ENCODE measurements at places on chromosomes 4 and X. TPM values are rescaled to one million over a fixed set of nuclear protein-coding genes. Genes with fewer than 3 reads are reported as not detected.
A peak's percentile ranks its signal among the peaks of the same experiment; 100 is the strongest.

- DNase-seq: no peak
Observed at GRCh38 chr4:32574803-32575202, 1854.6 kb downstream of the PCDH7 start.

DNA sequence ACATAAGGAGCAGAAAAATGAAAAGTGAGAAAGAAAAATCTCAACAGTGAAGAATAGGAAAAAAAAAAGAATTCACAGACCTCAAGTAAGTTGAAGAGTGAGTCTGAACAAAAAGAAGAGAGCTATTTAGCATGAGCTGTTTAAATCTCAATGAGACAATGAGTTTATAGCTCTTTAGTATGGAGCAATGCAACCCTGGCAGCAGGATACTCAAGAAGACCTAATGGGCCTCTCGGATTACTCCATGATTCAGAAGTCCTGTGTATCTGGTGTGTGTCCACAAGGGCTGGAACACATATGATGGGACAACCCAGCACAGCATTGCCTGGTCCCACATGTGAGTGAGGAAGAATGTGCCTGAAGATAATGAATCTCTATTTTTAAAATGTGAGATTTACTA is 563.1 kb upstream of the INTU start:
- no peak for DNase-seq

DNA sequence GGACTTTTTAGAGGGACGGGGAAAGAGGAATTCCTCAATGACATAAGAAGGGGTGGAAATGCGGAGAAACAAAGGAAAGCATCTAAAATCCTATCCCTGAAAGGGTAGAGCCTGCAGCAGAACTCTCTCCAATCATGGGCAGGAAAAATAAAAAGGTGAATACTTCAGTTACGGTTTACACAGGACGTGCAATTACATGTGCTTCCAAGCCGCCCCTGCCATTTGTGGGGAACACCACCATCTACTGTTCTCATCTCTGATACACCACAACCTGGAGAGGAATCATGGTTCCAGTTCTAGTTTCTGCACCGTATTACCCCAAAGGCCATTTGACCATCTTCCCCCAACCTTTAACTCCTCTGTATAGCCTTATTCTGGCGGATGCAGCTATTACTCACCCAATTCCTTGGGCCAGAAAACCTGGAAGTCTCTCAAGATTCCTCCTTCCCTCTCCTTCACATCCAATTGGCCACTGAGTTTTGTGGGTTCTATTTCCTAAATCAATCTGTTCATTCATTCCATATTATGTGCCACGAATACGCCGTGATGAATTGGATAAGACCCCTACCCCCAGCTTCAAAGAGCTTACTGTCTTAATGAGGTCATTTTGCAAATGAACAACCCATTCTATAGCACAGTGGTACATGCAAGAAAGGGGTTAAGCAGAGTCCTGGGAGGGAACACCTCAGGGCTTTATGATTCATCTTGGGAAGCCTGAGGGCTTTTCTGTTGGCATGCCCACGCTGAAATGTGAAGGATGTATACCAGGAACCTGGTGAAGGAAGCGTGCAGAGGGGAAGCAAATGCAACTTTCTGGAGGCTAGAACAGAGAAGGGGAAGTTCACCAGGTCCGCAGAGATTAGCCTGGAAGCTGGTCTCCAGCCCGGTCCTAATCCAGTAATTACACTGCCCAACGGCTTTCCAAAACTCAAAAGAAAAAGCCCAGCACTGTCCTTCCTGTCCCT is 1.4 kb upstream of the MSL3 start:
- DNase-seq: no peak

DNA sequence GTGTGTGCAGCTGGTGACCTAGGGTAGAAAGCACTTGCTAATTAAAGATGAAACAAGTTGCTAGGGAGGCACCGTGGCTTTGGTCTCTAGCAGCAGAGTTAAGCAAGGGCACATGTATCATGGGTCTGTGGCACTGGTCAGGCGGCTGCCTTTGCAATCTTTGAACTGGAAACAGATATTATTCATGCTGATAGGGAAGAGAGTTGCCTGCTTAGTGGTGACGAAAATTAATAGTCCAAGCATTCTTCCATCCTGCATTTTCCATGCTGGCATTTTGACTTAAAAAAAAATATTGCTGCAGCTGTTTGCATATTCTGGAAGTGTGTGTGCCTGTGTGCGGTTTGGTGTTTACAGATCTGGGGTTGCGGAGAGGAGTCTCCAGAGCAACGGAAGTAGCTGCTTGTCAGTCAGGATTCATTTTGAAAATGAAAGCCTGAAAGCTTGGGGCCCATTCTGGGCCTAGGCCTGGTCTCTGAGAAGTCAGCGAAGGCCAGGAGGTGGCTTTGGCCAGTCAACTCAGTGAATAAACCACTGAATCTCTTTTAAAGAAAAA is 2.3 kb upstream of the SOWAHD start:
- DNase-seq: no peak

DNA sequence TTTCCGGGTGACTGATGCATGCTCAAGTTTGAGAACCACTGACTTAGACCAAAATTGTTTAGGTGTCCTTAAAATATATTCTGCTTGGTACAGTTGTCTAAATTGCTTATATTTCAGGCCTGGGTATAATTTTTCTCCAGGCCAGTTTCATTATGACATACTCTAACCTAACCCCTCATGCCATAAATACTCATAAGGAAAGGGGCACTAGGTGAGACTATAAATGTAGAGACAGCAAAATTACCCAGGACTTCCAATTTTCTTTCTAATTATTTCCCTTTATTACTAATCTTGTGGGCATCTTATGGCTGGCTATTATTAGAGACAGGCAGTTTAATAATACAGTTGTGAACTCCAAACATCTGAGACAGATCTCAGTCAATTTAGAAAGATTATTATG is 150.2 kb downstream of the RRAGB start:
- DNase-seq: no peak

DNA sequence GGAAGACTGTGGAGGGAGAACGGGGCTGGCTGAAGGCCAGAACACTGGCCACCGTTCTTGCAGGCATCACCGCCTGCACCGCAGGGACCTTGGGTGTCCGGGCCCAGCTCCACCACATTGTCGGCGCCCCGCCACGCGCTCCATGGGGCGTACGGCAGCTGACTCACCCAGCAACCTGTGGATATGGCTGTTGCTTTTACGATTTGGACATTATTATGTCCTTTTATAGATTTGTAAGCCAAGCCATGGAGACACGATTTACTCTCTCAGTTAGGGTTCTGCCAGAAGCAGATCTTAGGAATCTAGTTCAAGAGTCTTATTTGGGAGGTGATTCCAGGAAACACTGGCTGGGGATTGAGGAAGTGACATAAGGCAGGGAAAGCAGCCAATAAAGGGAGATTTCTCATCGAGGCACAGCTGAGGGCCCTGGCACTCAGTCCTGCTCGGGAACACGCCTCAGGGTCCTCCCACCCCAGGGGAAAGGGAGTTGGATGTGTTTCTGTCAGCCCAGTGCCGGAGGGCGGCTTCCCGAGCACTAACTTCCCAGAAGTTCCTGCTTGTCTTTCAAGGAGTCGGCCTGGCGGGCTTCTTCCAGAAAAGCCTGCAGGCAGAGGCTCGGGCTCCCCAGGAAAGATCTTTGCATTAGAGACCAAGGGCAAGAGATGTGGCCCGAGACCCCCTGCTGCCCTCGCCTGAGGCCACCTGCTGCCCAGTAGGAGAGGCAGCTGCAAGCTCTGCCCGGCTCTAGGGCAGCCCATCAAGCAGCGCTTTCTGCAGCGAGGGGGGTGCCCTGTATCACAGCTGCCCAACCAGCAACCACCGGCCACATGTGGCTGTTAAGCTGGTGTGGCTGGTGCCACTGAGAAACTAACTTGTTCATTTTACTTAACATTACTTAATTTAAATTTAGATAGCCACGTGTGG is 52.9 kb downstream of the CRMP1 start:
- DNase-seq: peak; percentile 77

- no peak for DNase-seq
Observed at GRCh38 chr4:69881173-69881773, 21.3 kb upstream of the SULT1E1 start.

GRCh38 chr4:136803433-136803832 is 728.9 kb downstream of the PCDH18 start:
- no peak for DNase-seq

- no peak for DNase-seq
Observed at GRCh38 chrX:12567857-12568256, 223.4 kb upstream of the PRPS2 start.

The USP9X gene
- 50.9 TPM for total RNA-seq

The USP17L11 gene
- total RNA-seq: not detected

The BST1 gene
- total RNA-seq: 2.7 TPM

The ZNF595 gene
- 6.0 TPM for total RNA-seq

Measured in left ventricle myocardium inferior (tissue), 1 donor.